ENCODE measurements at places on chromosomes 12 and 14. TPM values are rescaled to one million over a fixed set of nuclear protein-coding genes. Genes with fewer than 3 reads are reported as not detected.

CLSTN3 gene
- total RNA-seq = 50.7 TPM

DNA sequence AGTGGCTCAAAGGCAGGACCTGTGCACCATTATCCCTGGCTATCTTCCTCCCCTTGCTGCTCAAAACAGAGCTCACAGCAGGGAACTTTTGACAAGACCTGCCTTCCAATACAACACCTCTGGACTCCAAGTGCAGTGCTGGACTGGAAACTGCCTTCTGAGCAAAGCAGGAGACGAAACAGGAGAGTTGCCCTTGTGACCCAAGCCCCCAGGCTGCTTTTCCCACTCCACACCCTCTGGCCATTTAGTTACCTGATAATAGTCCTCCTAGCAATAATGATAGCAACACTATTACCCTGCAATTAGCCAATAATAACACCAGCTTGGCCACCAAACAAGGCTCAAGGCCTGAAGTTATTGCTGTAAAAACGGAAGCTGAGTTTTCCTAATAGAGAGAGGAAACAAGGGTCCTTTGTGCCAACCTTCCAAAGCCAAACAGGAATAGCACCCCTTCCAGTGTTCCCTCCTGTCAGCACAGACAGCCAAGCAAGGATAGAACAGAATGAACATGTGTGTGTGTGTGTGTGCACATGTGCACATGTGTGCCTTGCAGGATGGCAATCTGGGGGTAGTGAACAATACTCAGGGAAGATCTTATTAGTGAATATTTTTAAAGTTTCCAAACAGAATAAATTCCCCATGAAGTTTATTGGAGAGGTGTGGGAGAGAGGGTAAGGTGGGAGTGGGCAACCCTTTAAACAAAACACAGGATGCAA, 9.2 kb upstream of the KRT73 start:
- no peak for DNase-seq

DNA sequence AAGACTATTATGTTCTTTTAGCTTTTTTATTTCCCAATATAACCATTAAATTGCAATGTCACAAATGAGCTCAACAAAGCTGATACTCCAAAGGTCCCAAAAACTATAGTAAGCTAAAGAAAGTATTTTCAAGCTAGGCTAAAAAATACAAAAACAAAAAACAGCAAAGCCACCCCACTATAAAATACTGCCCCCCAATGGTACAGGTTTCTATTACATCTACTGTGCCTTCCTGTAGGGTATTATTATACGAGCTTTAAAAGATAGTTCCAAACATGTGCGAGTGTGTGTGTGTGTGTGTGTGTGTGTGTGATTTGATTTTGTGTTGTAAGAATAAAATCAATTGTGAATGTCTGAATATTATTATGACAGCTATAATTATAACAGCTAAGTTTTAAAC, 1.1 kb downstream of the IFNG start:
- peak; percentile 55 for DNase-seq

CREBL2 gene
- total RNA-seq = 51.0 TPM

PTHLH gene
- not detected for total RNA-seq

GRCh38 chr12:52614381-52615207, 3.8 kb downstream of the KRT73 start:
- DNase-seq = no peak

- no peak for DNase-seq
These were observed 1.7 kb upstream of the CHPT1 start for GRCh38 chr12:101695706-101696105.

PTGER2 gene
- total RNA-seq = 29.4 TPM

BEGAIN gene
- total RNA-seq = 1.6 TPM

CCNB1IP1 gene
- 21.2 TPM for total RNA-seq

DNA sequence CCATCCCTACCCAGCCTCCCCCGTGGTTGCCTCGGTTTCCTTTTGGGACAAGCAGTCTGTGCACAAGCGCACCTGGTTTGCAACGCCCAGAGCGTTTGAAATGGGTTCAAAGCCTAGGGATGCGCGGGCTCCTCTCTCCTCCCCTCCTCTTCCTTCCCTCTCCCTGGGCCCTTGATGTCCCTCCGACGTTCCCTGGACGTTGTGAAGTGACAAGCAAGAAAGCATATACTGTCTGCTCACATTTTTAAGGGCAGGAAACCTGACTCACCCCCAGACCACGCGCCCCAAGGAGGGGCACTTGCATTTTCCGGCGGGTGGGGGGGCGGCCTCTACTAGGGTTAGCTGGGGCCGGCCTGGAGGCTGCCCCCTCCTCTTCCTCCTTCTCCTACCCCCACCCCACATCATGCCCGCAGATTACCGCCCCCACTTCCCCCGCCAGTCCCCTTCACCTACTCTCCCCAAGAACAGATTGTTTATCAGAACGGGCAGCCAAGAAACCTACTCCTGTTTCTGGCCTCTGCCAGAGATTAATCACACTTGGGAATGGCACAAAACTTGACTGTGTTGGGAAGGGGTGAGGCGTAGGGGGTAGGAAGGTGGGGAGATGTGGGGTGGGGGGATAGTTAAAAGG, 9.5 kb upstream of the IRF2BPL start:
- no peak for DNase-seq

DNA sequence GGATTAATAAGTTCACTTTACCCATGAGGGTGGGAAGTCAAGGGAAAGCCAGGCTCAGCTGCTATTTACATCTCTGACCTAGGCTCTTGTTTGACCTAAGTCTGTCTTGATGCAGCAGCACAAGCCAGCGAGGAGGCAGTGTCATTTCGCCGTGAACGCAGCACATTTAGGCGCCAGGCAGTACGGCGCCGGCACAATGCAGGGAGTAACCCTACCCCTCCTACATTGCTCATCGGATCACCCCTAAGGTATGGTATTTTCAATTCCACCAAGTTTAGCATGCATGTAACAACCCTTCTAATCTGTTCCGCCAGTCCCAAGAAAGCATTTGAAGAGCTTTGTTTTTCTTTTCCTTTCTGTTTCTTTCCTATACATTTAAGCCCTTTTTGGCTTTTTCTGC, 81.2 kb downstream of the PCNX1 start:
- peak; percentile 22 for DNase-seq

DNA sequence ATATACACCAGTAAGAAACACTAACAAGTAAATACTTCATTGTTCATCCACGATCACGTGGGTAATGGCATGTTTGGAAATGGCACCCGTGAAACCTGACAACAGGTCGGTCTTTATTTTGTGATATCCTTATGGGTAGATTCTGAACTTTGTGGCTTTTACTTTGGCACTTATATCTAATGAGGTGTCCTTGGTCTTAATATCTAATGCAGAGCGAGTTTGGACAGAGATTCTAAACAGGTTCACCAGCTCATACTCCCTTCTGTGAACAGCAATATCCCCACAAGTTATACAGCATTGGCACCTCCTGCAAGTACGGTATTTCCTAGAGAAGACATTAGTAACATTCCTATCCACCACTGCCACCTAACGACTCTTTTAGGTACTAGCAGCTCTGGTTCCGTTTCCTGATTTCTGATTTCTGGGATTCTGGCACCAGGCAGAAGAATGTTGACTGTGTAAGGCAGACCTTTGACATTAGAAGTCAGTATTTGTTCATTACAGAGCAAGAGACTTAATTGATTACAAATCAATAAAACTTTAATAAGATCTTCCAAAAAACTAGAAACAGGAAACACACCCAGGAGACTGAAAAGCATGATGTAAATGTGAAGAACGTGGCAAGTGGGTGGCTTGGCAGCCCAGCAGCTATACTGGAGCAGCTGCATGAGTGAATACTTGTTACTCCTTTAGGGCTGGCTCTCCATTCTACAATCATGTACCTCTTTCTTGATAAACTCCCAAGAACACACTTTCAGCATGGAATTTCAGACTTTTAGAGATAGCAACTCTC, 2.5 kb downstream of the ANG start:
- peak; percentile 65 for DNase-seq

HOXC12 gene
- not detected for total RNA-seq

ZNF410 gene
- total RNA-seq = 47.3 TPM

GRCh38 chr12:89267404-89267803, 84.9 kb downstream of the DUSP6 start:
- no peak for DNase-seq

DNA sequence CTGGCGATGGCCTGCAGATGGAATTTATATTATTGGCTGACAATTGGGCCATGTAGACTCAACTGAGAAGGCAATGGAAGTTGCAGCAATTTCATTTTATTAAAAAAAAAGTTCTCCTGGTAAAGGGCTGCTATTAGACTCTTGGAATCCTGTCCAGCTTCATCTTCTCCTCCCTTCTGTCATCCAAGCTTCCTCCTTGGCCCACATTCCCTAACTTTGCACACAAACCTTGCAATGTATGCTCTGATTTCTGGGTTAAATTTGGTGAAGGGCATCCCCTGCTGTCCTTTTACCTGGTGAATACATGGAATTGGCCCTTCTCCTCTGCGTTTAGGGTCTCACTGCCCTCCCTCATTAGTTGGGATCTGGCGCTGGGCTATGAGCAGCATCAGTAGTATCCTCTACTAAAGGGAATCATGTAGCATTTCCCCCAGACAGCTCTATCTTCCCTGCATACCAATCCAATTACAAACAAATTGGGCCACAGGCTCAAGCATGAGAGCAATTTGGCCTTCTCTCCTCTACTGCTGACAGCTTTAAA, 336.9 kb downstream of the BMP4 start:
- DNase-seq = no peak

DNA sequence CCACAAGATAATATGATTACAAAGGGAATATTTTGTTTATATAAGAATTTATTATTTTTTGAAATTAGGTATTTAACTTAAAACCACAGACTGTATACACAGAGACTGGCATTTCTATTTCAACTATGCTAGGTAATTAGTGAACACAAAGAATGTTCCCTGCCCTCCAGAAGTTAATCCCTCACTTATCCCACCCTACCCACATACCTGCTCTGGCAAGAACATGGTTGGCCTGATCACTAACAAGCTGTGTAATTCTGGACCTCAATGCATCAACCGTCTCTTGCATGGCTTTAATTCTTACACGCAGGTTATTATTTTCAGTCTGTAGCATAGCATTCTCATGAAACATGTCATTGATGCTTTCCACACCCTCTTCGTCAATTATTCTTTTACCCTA, 85.9 kb downstream of the KIF21A start:
- no peak for DNase-seq

GRCh38 chr12:89756585-89757398, 48.2 kb upstream of the ATP2B1 start:
- peak; percentile 58 for DNase-seq

DNA sequence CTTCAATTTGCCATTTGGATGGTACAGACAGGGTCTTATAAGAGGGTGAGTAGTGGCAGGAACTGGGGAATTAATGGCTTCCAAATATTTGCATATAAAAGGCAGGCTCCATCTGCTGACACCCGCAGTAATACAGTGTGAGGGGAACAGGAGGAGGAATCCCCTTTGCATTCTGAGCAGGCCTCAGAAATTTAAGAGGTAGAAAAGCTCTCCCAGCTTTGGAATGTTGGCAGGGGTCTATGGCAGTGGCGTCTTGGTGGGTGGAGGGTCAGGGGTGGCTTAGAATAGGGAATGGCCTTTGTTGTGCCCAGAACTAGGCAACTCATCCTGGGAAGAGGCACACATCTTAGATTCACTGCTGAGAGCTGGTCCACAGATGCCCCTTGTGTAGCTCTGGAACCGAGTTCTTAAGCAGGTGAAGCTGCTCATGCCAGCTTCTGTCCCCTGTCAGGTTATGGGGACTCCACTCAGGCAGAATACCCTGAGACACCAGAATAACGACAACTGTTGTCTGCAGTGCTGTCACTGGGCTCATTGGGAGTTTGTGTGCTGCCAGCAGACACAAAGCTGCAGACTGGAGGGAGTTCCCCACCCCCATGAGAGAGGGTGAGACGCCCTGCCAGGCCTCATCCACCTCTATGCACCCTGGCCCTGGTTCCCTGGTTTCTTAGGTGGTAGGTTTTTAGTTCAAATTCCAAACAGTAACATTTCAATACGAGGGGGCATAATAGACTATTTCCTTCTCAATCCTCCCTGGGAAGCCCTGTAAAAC, 190.2 kb downstream of the MON2 start:
- DNase-seq = no peak

- DNase-seq = no peak
These were observed 109.7 kb upstream of the VASH1 start for GRCh38 chr14:76651410-76652055.
